Activated CD8-positive, alpha-beta memory T cell treated with anti-CD3 and anti-CD28 coated beads for 4 hours (primary cell): ENCODE measurements at places on chromosomes 1 and 21.

- DNase-seq = no peak
These were observed 26.2 kb upstream of the ERG start for GRCh38 chr21:38524168-38525153.

DNA sequence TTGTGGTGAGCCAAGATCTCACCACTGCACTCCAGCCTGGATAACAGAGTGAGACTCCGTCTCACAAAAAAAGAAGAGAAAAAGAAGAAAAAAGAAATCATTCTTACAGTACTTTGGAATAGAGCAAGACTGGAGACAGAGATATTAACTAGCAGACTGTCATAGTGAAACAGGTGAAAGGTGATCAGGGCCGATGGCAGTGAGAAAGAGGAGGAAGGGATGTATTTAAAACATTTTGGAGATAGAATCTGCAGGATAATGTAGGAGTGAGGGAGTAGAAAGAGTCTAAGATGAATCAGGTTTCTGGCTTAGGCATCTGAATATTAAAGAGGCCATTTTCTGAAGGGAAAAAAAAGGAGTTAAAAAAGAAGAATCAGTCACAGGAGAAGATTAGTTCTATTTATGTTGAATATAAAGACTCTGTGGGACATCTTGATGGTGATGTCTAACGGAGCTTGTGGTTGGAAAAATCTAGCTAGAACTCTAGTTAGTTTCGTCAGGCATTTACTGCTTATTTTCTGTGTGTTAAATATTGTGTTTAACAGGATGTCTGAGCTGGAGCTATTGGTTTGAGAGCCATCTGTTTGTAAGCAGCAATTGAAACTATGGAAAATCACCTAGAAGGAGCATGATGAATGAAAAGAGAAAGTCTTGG lies 28.4 kb downstream of the BCL9 start:
- no peak for DNase-seq

- DNase-seq = no peak
These were observed 85.4 kb upstream of the ROR1 start for GRCh38 chr1:63688302-63688890.

GRCh38 chr1:207241164-207241934 lies 80.1 kb upstream of the CD55 start:
- no peak for DNase-seq

DNA sequence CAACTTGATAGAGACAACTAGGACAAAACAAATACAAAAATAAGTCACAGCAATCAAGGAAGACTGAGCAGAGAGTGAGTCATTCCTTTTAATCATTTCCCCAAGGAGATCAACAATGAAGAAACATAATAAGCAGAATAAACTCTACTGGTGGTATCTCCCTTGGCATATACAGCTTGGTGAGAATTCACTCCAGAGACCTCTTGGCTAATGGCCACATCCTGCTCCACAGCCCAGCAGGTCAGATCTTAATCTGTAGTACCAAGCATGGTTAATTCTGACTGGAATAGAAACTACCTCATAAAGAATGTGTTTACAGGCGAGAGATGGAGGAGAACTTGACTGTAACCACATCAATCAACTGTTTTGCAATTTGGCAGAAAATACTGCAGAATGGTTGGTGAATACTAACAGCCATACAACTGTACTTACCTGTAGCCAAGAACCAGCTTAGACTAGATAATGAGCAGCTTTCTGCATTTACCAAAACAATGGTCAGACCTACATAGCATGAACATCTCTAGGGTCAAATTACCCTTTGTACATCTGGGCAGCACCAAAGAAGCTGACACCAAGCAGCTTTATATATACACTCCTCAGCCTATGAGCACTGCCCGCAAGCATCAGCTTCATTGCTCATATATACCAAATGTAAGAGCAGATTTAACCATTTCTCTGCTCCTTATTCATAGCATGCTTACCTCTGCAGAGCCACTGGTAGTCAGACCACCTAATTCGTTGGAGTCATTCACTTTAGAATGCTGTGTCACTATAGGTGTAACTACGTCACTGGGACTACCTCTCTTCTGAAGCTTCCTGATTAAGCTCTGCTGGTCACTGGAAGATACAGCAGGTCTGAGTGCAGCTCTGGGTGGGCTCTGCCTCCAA lies 51.0 kb downstream of the KIAA0319L start:
- peak; percentile 19 for DNase-seq

DNA sequence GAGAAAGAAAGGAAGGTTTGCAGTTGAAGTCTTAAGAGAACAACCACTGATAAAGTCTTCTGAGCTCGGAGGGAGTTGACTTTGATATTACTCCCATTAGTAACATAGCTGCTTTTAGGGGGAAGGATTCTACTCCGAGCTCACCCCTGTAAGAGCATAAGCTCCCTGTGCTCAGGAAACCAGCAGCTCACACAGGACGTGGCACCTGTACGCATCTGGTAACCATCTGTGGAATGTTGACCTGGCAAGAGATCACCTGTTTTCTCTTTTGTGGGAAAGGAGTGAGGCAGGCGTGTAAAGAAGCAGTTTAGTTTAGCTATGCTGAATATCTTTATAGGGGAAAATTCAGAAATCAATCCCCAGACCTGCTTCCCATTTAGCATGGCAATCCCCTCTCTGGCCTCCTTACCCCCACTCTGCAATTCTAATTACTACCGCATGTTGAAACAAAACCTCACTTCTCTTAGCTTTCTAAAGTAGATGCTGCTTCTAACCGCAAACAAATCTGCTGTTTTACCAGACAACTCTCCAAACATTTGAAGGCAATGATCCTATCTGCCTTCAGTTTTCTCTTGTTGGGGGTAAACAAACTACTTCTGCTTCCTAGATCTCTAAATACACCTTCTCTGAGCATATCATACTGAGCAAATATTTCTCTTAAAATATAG lies 121.8 kb upstream of the KCNK1 start:
- DNase-seq = no peak

GRCh38 chr1:92901699-92902405 lies 59.4 kb downstream of the DIPK1A start:
- no peak for DNase-seq

DNA sequence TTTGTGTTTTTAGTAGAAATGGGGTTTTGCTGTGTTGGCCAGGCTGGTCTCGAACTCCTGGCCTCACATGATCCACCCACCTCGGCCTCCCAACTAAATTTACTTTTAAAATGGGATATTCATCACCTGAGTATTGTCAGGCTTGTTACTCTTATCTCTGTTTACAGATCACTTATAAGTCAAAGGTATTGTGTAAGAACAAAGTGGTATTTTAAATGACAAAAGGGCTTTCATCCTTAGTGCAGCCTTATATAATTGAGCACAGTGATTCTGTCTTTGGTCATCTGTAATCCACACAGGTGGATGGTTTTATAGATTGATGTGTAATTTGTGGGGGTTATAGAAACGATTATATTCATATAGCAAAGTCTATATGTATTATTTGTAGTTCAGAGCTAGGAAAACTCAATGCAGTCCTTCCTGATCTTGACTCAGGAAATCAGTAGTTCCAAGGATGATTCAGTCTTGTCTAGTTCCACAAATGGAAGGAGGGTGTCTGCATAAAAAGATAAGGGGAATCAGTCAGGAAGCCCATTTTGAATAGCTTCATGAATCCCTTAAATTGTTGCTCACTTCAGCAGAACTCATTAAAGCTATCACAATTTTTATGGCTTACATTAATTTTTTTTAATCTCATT lies 34.6 kb downstream of the STXBP3 start:
- DNase-seq = no peak

- no peak for DNase-seq
These were observed 41.3 kb upstream of the EIF4G3 start for GRCh38 chr1:21217812-21218596.

- no peak for DNase-seq
These were observed 34.9 kb downstream of the ASH1L start for GRCh38 chr1:155527677-155528076.

DNA sequence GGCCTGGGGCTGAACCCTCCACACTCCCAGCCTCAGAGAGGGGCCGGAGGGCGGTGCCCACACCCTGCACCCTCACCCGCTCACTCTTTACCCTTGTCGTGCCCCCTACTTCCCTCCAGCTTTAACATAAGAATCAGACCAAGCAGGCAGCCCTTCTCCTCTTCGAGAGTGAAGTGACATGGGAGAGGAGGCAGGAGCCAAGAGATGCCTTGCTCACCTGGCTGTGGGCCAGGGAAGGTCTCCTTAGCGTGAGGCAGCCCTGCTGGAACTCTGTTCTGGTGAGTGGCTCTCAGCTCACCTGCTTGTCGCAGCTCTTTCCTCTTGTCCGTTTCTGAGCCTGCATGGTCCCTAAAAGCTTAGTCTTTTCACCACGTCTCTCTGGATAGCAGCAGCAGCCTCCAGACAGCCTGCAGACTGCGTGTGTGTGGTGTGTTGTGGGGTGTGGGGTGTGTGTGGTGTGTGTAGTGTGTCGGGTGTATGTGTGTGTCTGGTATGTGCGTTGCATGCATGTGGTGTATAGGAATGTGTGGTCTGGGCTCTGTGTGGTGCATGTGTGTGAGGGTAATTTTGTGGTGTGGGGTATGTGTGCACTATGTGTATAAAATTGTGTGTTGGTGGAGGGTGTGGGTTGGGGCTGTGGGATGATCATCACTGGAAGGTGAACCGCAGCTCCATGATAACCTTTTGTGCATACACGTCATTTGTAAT lies 86.7 kb downstream of the CCDC185 start:
- DNase-seq = no peak

GRCh38 chr1:156970017-156970416 lies 49.6 kb downstream of the LRRC71 start:
- no peak for DNase-seq

DNA sequence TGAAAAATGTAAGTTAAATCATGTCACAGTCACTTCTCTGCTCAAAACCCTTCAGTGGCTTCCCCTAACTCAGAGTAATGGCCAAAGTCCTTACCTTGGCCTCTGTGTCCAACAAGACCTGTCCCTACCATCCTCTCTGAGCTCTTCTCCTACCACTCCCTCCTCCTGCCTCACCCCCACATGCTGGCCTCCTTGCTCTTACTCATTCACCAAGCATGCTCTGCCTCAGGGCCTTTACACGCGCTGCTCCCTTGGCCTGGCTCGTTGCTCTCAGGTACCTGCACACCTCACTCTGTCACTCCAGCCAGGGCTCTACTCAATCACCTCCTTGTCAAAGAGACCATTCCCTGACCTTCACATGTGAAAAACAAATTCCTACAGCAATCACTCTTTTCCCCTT lies 54.2 kb downstream of the SEC16B start:
- DNase-seq = no peak

DNA sequence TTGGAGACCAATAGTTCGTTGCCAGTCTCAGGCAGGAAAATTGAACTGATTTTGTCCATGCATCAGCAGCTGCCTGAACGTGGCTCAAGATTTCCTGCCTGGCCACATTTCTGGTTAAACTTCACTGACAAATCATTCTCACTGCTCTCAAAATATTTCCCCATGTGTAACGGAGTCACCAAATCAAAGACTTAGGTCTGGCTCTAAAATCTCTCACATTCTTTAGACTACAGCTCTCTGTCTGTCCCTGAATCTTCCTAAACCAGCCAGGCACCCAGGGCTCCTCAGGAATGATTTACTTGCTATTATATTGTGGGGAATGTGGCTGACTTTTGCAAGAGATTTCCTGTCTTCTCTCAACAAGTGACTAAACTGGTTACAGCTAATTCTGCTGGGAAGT lies 49.2 kb upstream of the GJA8 start:
- DNase-seq = no peak

DNA sequence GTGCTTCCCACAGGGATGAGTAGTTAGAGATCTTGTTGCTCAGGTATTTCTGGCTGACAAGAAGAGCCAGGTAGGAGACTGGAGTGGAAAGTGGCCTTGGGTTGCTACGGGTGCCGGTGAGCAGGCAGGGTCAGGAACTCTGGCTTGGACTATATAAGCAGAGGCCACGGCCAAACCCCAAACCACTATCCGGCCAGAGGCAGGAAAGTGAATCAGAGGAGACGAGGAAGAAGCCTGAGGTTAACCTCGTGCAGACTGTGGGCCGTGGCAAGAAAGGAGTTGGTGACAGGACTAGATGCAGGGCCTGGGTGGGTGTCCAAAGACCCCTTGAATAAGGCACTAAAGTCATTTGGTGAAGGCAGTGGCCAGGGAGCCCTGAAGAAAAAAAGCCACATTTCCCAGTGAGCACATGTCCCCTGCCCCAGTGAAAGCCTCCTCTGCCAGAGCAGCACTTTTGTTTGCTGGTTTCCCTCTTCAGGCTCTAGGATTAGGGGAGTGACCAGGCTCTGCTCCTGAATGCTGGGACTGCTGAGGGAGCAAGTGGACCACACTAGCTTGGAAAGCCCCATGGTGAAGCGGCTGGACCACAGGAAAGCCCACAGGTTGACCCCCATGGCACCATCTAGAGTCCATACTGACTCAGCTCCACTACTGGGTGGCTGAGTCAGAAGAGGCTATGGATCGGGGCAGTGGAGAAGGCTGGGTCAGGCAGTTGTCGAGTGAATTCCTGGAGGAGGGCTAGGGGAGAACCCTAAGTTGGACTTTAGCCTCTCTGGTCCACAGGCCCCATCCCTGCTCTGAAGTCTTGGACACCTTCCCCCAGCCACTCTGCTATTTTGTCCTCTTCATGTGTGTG lies 23.4 kb downstream of the CSF1 start:
- DNase-seq = no peak

GRCh38 chr1:108066808-108067207 lies 101.8 kb upstream of the VAV3 start:
- DNase-seq = no peak

- DNase-seq = no peak
These were observed 119.3 kb upstream of the MAGI3 start for GRCh38 chr1:113271039-113271438.

DNA sequence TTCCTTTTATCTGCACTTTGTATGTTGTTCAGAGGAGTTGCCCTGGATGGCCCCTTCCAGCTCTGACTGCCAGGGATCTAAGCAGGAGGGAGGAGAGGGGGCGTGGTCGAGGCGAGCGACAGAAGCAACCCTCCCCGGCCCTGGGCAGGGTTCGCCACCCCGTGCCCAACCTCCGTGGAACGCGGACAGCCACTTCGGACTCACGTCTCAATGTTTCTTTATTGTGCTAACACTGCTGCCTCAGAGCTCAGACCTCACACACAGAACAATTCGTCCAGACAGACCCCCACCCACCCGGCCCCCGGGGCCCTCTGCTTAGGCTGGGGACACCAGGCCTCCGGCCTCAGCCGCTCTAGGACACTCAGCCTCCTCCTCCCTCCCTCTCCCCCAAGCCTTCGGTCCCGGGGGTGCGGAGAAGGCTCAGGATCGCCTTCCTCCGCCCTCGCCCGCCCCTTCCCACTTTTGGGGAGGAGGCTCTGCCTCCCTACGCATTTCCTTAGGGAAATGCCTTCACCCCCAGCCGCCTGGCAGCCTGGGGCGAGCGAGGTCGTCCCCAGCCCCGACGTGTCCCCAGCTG lies 8.3 kb downstream of the VSIG8 start:
- no peak for DNase-seq

GRCh38 chr1:43367026-43367903 lies 546 bp downstream of the ELOVL1 start:
- no peak for DNase-seq

DNA sequence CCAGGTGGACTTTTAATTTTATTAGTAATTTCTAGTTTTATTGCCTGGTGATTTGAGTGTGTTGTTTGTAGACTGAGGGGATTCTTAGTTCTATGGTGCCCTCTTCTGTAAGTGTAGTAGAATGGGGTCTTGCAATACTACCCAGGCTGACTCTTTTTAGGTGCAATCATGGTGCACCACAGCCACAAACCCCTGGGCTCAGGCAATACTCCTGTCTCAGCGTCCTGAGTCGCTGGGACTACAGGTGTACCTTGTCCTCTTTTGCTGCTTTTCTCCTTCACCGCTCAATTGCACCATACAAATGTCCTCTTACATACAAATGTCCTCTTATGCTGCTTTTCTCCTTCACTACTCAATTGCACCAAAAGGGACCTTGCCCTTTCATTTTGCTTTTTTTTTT lies 43.1 kb downstream of the SCP2 start:
- DNase-seq = no peak

GRCh38 chr1:10707208-10707607 lies 89.2 kb downstream of the CASZ1 start:
- no peak for DNase-seq
